SW 1271 (cell line): ENCODE measurements at places on chromosomes 2 and 18.

DNA sequence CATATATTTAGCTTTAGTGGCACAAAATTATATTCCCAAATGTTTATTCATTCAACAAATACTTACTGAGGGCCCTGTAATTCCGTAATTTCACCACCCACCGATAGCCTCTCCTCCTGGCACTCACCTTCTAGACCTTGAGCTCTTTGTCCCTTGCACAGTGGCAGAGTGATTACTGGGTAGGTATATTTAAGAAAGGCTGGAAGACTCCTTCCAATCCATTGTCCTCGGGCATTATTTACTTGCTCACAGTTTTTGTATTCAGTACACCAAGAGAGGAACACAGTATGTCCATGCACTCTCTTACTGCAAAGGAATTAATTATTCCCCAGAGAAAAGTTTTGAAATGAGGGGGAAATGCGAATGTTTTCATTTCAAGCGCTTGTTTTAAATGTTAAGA, 1.1 kb upstream of the CDCA7 start:
- no peak for DNase-seq

DNA sequence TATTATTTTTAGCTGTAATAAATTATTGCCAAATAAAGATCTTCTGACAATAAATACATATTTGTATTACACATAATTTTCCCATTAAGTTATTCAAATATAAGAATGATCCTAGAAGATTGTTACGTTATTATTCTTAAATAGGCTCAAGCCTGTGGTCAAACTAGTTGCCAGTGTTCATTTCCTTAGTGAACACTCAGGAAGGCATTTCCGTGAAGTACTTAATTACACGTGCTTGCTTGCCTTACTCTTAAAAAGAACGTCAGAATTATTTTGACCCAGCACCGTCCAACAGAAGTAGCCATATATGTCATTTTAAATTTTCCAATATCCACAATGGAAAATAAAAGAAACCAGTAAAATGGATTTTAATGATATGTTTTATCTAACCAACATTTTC, 249.8 kb downstream of the TXNL1 start:
- DNase-seq: no peak

GRCh38 chr2:44545005-44545404, 183.3 kb downstream of the CAMKMT start:
- DNase-seq: no peak

- no peak for DNase-seq
These were observed 262.8 kb downstream of the KCNE4 start for GRCh38 chr2:223314811-223315210.

- peak; percentile 40 for DNase-seq
These were observed 17.0 kb downstream of the THNSL2 start for GRCh38 chr2:88187038-88187676.

DNA sequence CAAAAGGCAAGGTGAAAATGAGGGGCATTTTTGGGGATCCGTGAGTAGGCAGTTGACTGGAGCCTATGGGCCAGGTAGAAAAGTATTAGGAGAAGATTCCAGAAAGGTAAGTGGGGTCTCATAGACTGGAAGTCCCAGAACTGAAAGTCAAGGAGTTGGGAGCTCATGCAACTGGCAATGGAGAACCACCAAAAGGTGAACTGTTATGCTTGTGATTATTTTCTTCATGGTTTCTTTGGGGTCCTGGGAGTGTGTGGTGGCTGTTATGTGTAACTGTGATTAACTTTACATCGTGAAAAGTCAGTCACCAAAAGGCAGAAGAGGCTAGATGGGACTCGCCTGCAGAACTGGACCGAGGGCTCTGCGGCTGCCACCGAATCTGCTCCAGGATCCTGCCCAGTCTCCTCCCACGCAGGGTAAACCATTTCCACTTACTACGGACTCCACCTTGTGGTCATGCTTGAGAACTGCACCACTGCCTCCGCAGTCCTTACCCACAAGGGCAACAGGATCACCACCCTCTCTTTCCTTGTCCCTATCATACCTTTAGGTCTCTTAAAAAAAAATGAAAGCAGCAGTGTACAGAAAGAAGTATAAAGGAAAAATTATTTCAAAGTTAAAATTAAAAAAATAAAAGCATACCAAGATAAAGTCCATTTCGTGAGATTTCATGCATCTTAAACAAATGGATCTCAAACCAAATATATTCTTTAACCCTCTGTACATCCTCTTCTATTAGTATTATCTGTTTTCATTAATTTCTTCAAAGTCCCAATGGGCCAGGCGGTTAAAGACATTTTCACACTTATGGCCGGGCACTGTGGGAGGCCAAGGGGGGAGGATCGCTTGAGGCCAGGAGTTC, 15.6 kb upstream of the CEP68 start:
- peak; percentile 77 for DNase-seq

DNA sequence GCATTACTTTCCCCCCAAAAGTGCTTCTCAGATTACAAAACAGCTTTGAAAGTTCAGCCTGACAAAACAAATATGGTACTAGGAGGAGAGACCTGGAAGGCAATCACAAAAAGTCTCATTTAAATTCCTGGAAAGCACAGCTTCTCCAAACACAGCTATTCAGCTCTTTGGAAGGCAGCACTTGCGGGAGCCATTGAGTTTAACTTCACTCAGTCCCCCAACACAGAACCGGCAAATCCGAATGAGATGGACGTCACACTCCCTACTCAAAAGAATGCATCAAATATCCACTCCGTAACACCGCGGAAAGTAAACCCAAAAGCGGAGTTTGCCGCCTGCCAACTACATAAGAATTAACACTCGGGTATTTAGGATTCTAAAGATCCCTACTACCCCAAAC, 638 bp downstream of the ST6GAL2 start:
- DNase-seq: no peak

- no peak for DNase-seq
These were observed 38.3 kb downstream of the PAPOLG start for GRCh38 chr2:60794271-60794863.

GRCh38 chr2:181312515-181312927, 144.7 kb upstream of the ITGA4 start:
- no peak for DNase-seq

- DNase-seq: no peak
These were observed 354.2 kb downstream of the ZEB2 start for GRCh38 chr2:144165599-144166250.

DNA sequence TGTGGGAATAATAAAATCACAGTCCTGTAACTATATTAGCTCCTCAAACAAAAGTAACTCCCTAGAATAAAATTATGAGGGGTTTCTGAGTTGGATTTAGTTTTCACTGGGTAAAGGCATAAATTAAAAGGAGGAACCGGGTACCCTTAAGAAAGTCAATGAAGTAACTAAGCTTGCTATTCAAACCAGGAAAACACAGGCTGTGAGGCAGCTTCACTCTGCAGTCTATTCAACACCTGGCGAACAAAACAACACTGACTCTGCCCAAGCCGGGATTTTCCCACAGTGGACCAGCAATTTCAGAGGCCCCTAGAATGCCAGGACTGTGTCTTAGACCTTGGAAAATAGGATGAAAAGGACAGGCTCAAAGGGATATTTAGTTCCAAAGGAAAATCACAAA, 24.6 kb upstream of the CREB1 start:
- DNase-seq: no peak

DNA sequence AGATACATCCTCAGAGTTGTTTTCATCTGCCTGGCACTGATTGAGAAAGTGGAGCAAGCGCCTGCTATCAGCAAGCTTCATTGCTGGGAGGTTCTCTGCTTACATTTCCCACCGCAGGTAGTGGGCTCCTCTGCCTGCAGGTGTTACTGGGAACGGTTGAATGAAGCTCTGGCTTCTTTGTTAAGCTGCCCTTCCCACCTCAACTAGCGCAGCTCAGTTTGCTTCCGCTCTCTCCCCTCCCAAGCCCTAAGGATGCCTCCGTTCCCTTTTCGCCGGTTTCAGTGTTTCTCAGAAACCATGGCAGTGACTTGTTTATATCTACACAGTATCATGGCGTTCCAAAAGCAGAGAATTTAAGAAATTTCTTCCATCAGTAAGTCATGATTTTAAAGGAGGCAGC, 72.2 kb upstream of the B3GNT7 start:
- DNase-seq: no peak
